Suppressor macrophage (primary cell): ENCODE measurements at places on chromosomes 2 and 18.
A peak's percentile ranks its signal among the peaks of the same experiment; 100 is the strongest.

DNA sequence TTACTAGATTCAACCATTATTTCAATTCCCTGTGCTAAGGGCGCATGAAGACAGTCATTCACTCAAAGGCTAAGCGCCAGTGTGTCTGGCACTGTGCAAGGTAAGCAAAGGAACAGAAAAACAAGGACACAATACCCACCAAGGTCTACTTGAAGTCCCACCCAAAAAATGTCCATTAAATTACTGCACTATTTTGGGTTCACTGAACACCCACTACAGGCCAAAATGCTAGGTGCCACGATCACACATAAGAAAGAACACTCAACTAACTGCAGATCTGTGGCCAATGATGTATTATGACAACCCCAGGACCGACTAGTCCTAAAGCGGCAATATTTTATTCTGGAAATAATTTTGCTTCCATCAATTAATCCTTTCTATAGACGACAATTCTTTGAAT is 1.8 kb downstream of the TMEM131 start:
- DNase-seq, result no peak

DNA sequence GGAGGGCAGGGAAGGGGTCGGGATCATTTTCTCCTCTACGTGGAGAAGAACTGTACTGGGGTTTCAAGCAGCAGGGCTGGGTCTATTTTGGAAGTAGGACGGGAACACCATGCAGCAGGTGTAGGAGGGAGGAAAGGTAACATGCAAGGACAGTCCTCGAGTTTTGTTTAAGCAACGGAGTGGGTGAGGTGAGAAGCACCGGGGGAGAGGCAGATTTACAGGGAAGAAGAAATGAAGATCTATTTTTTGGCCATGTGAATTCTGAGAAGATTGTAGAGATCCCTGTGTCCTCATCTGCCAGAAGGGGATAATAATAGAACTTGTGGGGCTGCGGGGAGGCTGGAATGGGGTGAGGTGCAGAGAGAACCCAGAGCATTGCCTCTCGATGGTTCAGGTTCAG is 85.6 kb downstream of the INPP5D start:
- no peak for DNase-seq

DNA sequence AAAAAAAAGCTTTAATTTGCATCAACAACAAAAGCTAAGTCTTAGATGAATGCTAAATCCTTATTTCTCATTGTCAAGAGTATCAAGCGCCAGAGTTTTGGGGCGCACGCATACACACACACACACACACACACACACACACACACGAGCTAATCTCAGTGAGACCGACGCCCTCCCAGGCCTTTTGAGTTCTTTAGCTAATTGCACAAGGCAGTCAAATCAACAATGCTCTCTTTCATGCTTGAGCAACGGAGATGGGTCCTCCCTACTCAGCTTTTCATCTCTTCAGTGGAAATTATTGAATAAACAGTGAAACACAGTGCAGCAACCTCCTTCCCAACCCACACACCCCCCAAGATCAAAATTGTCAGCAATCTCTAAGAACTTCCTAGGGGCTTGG is 19.2 kb downstream of the GKN1 start:
- no peak for DNase-seq

- no peak for DNase-seq
Measured at GRCh38 chr18:56188529-56189275, 449.7 kb downstream of the TXNL1 start.

GRCh38 chr2:241996100-241996499 is 126.6 kb downstream of the RTP5 start:
- DNase-seq, result no peak

DNA sequence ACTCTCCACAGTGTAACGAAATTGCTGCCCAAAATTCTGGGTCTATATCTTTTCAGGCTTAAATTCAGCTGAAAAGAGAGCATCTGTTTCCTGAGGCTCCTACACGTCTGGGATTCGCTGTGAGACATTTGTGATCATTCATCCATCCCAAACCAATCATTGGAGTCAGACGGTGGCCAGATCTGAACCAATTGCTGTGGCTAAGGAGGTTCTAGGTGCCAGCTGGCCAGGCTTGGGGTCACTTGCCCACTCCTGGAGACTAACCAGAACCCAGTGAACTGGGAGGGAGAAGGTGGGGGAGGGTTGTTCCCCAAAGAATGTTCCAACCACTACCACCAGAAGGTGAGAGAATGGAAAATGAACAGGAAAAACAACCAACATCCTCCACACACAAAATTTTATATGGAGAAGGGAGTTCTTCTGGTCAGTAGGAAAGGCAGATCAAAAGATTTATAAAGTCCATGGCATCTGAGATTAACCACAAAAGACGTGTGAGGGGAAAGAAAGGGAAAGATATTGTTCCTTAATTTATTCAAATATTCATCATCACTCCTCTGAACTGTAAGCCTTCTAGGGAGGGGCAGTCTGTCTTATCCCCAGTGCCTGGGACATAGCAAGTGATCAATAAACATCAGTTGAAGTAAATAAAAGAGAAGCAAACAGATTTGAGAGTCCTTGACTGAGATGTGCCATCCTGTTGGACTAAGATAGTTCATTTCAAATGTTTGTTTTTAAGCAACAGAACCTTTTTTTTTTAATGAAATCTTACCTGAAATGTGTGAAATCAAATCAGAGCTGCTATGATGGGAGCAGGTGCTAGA is 3.0 kb upstream of the RTKN start:
- DNase-seq, result no peak

- DNase-seq, result no peak
Measured at GRCh38 chr18:58495634-58496033, 133.3 kb downstream of the ALPK2 start.

DNA sequence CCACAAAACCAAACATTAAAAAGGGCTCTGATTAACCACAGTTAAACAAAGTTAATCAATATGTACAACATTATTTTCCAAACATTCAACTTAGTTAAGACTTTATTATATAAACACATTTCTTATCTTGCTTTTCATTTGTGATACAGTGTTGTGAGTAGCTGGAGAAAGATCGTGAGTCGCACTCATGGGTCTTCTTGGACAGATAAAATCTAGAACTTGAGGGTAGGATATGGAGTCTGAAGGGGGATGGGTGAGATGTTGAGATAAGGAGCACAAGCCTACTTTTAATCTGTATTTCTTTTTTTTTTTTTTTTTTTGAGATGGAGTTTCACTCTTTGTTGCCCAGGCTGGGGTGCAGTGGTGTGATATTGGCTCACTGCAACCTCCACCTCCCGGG is 22.6 kb upstream of the TMEM214 start:
- no peak for DNase-seq

- DNase-seq, result peak; percentile 84
Measured at GRCh38 chr18:68840554-68841263, 42.8 kb downstream of the CCDC102B start.

DNA sequence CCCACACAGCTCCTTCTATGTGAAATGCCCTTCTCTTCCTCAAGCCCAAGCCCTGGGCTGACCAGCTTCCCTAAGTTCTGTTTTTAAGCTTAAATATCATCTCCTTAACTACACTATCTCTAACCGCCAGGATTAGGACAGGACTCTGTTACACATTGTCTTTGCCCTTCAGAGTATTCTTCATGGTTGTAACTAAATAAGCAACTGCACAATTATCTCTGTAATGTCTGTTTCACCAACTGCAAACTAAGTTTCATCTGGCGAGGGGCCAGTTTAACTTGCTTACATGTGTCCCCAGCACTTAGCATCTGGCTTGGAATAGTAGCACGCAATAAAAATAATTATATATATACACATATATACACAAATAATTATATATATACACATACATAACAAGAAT is 1.1 kb upstream of the ERMN start:
- DNase-seq, result peak; percentile 14

DNA sequence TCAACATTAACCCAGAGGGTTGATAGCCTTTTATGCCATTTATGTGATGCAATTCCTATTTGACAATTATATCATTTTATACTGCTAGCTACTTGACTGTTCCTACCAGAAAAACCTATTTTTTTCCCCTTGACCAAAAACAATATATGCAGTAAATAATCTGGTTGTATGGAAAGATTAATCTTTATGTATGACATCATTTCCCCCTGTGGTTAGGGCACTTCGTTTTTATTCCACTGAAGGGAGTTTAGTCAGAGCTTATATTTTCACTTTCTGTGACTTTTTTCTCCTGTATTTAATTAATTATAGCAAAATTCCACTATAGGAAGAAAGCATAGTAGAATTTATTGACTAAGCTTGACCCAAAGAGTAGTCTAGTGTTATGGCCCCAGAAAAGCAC is 107.6 kb downstream of the HAUS1 start:
- DNase-seq, result peak; percentile 38

GRCh38 chr18:11607906-11608305 is 1.5 kb upstream of the SLC35G4 start:
- no peak for DNase-seq

- DNase-seq, result no peak
Measured at GRCh38 chr2:119109866-119110265, 48.7 kb downstream of the C1QL2 start.

DNA sequence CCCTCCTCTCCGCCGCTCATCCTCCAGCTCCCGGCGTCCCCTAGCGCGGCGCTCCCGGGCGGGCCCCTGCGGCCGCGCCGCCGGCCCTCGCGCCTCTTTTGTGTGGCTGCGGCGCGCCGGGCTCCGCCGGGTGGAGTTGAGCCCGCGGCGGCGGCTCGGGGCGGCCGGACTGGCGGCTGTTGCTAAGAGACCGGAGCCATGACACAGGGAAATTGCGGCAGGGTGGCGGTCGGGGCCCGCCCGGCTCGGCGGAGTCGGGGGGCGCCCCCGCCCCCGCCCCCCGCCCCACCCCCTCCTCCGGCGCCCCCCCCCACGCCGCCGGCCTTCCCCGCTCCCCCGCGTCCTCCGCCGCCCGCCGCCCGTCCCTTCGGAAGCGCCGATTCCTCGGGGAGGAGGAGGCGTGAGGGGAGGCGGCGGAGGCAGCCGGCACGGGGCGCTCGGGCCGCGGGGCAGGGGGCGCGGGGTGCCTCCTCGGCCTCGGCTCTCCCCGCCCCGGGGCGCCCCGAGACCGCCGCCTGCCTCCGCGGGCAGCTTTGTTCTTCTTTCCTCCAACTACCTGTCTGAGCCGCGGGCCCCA is at the start of gene TMEM200C:
TMEM200C (minus strand) TSS at position 224 of the 577 bp plus-strand sequence. CDS start 3,459 bp downstream, outside the sequence.
- DNase-seq, result peak; percentile 17

DNA sequence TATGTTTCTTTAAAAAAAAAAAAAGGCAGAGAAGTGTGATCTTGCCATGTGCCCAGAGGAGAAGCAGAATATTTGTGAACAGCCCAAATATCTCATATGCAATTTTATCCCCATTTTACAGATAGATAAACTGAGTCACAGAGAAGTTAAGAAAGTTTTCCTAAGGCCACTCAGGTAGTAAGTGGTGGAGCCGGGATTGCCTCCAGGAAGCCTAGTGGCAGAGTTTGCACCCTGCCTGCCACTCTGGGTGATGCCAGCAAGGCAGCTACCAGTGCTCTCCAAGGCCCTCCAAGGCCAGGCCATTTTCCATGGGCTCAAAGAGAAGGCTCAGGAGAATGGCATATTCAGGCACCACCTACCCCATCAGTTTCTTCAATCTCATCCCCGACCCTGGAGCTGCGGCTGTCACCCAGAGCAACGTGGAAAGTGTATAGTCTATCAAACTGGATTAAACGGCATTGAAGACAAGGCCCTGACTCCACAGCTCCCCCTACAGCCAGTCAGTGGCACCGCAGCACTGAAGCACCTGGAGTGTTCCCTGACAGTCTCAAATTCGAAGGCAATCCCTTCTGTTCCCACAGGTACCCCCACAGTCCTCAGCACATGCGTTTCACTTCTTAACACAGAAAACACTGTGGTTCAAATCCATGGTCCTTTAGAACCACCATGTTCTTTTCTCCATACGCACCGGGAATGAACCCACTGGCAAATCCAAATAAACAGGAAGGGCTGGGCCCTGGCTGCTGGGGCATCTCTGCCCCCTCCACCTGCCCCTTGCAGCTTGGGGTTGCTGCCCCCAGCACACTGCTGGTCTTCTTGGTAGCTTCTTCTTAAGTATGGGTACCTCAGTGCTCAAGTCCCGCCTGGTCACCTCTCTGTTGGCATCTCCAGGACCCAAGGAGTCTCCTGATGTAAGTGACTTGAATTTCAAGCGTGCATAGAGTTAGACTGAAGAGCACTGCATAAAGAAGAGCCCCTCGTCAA is 175.3 kb downstream of the INHBB start:
- DNase-seq, result peak; percentile 34

DNA sequence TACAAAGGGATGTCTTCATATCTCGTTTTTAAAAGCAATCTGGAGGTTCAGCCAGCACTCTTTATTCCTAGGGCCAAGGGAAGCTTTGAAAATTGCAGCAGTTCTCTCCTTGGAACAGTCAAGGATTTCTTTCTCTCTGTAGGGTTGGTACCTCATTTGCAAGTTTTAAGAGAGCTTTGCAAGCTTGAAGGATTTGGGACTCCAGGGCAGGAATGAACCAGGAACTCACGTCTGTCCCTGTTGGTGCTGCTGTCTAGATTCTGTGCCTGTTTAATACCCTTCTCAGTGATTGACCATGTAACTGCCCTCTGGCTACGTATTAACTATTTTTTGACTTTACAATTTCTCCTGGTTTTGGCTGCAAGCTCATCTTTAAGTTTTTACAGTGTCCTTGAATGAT is 262.5 kb upstream of the ST6GAL2 start:
- DNase-seq, result no peak

DNA sequence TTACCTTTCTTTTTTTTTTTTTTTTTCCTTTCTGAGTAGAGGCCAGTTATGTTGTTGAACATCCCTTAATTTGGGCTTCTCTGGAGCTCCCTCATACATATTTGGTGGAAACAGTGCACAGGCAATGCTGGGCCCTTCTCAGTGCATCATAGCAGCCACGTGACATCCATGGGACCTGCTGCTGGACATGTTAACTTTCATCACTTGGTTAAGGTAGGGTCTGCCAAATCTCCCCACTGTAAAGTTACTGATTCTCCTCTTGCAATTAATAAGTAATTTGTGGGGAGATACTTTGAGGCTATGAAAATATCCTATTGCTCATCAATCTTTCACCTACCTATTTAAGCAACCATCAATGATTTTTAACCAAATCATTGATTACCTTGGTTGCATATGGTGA is 211.5 kb upstream of the LYPD1 start:
- no peak for DNase-seq

DNA sequence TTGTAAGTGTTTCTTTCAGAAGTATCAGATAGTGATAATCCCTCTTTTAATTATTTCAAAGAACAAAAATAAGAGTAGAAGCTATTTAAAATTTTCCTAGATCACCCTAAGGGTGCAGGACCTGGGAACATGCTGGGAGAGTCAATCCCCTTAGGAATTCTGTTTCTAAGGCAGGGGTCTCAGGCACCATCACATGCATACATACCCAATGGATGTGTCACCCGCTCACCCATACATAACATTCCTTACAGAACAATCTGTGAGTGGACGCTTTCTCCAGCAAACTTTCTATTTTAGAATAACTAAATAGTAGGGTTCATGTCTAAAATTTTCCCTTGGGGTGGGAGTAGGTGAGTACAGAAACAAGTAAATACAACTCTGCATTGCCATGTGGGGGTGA is 8.4 kb downstream of the DSEL start:
- DNase-seq, result no peak
